ENCODE measurements at places on chromosomes 13 and 19. TPM values are rescaled to one million over a fixed set of nuclear protein-coding genes. Genes with fewer than 3 reads are reported as not detected.

- H3K27ac ChIP-seq, result no peak overlapping the region
- no peaks in the 10 kb centered on the region for H3K27me3 ChIP-seq
- H3K4me1 ChIP-seq, result no peaks in the 10 kb centered on the region
- peaks cover 79% of the 10 kb centered on the region for H3K36me3 ChIP-seq
- peak overlapping the region; percentile 1 for H3K4me3 ChIP-seq
- DNase-seq, result no peak
These were observed 20.6 kb downstream of the ZNF558 start for GRCh38 chr19:8811315-8812172.

DNA sequence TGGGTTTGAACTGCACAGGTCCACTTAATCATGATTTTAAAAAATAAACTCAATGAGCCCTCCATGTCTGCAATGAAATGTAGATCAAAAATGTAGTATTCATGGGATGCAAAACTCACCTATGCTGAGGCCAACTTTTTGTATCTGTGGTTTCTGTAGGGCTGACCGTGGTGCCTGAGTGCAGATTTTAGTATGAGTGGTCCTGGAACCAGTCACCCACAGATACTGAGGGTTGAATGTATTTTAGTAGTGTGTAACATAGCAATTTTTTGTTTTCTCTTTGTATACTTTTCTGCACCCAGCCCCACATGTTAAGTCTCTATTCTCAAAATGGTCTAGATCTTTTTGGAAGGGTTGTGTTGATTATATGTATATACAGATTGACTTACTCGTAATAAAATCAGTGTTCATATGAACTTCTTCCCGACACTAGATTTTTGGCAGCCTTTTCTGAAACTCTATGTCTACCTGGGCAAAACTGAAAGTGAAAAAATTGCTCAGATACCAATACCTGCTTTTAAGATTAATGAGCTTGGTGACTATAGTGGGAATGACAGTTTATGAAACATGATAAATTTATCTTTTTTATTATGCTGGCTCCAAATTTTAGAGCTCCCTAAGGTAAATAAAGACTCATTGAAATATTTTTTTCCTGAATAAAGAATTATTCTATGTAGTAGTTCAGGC lies 51.6 kb downstream of the DNAJC15 start:
- no peaks in the 10 kb centered on the region for H3K36me3 ChIP-seq
- DNase-seq, result no peak
- H3K27me3 ChIP-seq, result no peaks in the 10 kb centered on the region
- H3K4me1 ChIP-seq, result peaks cover 73% of the 10 kb centered on the region
- H3K4me3 ChIP-seq, result no peak overlapping the region

The AP1M2 gene
- 3.6 TPM for total RNA-seq

- H3K36me3 ChIP-seq, result no peaks in the 10 kb centered on the region
- no peak for DNase-seq
- H3K27me3 ChIP-seq, result no peaks in the 10 kb centered on the region
- no peak overlapping the region for H3K27ac ChIP-seq
- no peak overlapping the region for H3K4me3 ChIP-seq
These were observed 773.2 kb upstream of the SLC10A2 start for GRCh38 chr13:103839460-103839859.

The CPB2 gene
- total RNA-seq, result not detected

The TSPAN16 gene
- total RNA-seq, result not detected

The SCEL gene
- not detected for total RNA-seq

The PCDH20 gene
- total RNA-seq, result 0.31 TPM

- H3K27ac ChIP-seq, result no peak overlapping the region
- H3K4me1 ChIP-seq, result peaks cover 5% of the 10 kb centered on the region
- H3K27me3 ChIP-seq, result no peaks in the 10 kb centered on the region
- DNase-seq, result no peak
- peaks cover 9% of the 10 kb centered on the region for H3K36me3 ChIP-seq
These were observed 8.0 kb upstream of the GPR183 start for GRCh38 chr13:99315186-99315585.

The ZNF66 gene
- 29.5 TPM for total RNA-seq

GRCh38 chr13:99256283-99256682 lies 1.9 kb downstream of the GPR18 start:
- H3K4me1 ChIP-seq, result no peaks in the 10 kb centered on the region
- no peak overlapping the region for H3K27ac ChIP-seq
- no peaks in the 10 kb centered on the region for H3K36me3 ChIP-seq
- no peak for DNase-seq
- H3K4me3 ChIP-seq, result no peak overlapping the region
- no peaks in the 10 kb centered on the region for H3K27me3 ChIP-seq

- no peak overlapping the region for H3K4me3 ChIP-seq
- H3K4me1 ChIP-seq, result peaks cover 6% of the 10 kb centered on the region
- DNase-seq, result no peak
- no peaks in the 10 kb centered on the region for H3K36me3 ChIP-seq
- no peaks in the 10 kb centered on the region for H3K27me3 ChIP-seq
These were observed 41.0 kb downstream of the CCDC70 start for GRCh38 chr13:51902776-51903175.

- no peaks in the 10 kb centered on the region for H3K36me3 ChIP-seq
- H3K4me3 ChIP-seq, result no peak overlapping the region
- DNase-seq, result no peak
- no peaks in the 10 kb centered on the region for H3K4me1 ChIP-seq
- no peak overlapping the region for H3K27ac ChIP-seq
These were observed 31.5 kb upstream of the IRS2 start for GRCh38 chr13:109817591-109818535.

The NLRP9 gene
- total RNA-seq, result not detected

DNA sequence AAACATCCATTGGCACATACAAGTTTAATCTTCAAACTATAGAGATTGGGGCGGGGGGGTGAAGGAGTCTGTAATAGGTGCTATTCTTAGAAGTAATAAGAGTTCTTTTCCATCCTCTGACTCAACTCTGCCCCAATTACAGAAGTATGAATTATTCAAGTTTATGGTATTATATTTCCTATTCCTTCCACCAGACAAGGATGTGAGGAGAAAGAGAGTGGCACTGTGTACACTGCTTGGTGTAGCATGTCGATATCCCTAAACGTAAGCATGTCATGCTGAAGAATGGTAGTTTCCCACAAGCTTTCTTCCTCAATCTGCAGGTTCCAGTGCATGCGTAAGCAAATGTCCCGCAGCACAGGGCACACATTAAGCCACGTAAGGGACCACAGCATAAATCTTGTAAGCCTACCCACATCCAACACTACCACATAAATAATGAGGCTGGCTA lies 14.1 kb downstream of the BRD4 start:
- H3K27me3 ChIP-seq, result no peaks in the 10 kb centered on the region
- no peak for DNase-seq
- peaks cover 18% of the 10 kb centered on the region for H3K4me1 ChIP-seq
- H3K36me3 ChIP-seq, result no peaks in the 10 kb centered on the region
- no peak overlapping the region for H3K27ac ChIP-seq
- H3K4me3 ChIP-seq, result no peak overlapping the region

The PODNL1 gene
- not detected for total RNA-seq

DNA sequence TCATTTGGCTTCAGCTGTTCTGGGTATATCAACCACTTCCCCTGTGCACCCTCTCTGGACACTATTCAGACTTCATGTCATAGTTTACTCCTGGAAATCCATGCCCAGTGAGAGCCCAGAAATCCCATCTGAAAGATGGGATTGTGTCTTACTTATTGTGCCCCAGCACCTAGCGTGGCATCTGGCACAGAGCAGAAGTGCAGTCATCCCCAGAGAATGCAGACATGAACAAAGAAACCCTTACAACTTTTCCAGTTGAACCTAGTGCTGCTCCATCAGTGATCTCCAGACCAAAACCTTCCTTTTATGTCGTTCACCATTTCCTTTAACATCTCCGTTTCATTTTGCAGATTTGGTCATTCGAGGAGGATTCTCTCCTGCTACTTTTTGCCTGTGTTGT lies 60.6 kb downstream of the MBNL2 start:
- H3K36me3 ChIP-seq, result peaks cover under 1% of the 10 kb centered on the region
- H3K27me3 ChIP-seq, result no peaks in the 10 kb centered on the region
- H3K27ac ChIP-seq, result no peak overlapping the region
- no peaks in the 10 kb centered on the region for H3K4me1 ChIP-seq
- no peak overlapping the region for H3K4me3 ChIP-seq

- no peaks in the 10 kb centered on the region for H3K27me3 ChIP-seq
- no peak overlapping the region for H3K27ac ChIP-seq
- H3K4me1 ChIP-seq, result peaks cover 22% of the 10 kb centered on the region
- peak; percentile 40 for DNase-seq
- no peaks in the 10 kb centered on the region for H3K36me3 ChIP-seq
These were observed 54.7 kb upstream of the WASF3 start for GRCh38 chr13:26502826-26503225.

- H3K27me3 ChIP-seq, result no peaks in the 10 kb centered on the region
- H3K4me3 ChIP-seq, result no peak overlapping the region
- no peak for DNase-seq
- no peaks in the 10 kb centered on the region for H3K36me3 ChIP-seq
- peaks cover 24% of the 10 kb centered on the region for H3K4me1 ChIP-seq
These were observed 45.2 kb downstream of the SOX21 start for GRCh38 chr13:94667190-94667589.

- no peaks in the 10 kb centered on the region for H3K36me3 ChIP-seq
- H3K4me3 ChIP-seq, result no peak overlapping the region
- no peak for DNase-seq
- no peak overlapping the region for H3K27ac ChIP-seq
- H3K27me3 ChIP-seq, result no peaks in the 10 kb centered on the region
These were observed 9.1 kb upstream of the VWA8 start for GRCh38 chr13:41970022-41970421.

DNA sequence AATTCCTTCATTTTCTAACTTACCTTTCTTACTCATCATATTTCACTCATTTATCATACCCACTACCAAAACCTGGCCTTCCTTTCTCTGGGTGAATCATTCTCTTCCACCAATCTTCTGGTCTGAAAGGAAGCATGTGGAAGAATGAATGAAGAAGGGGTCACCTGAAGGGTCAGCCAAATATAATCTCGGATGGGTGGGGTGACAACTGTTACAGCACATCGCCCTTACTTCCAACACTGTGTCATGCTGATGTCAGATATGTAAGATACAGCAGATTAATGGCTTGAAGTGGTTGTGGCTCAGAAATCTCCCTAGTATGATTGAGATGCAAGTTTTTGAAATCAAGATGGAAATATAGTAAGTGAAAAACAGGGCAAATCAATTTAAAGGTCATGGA lies 401.7 kb upstream of the HTR2A start:
- no peaks in the 10 kb centered on the region for H3K27me3 ChIP-seq
- H3K27ac ChIP-seq, result no peak overlapping the region
- no peaks in the 10 kb centered on the region for H3K36me3 ChIP-seq
- no peak overlapping the region for H3K4me3 ChIP-seq

The FFAR1 gene
- total RNA-seq, result not detected

GRCh38 chr19:53466726-53467484 lies 628 bp upstream of the ZNF813 start:
- H3K27ac ChIP-seq, result no peak overlapping the region
- peak overlapping the region; percentile 98 for H3K4me3 ChIP-seq
- no peaks in the 10 kb centered on the region for H3K36me3 ChIP-seq
- peak; percentile 7 for DNase-seq

- no peak overlapping the region for H3K4me3 ChIP-seq
- DNase-seq, result no peak
- H3K27me3 ChIP-seq, result peaks cover 29% of the 10 kb centered on the region
- no peaks in the 10 kb centered on the region for H3K4me1 ChIP-seq
- H3K27ac ChIP-seq, result no peak overlapping the region
These were observed 2.8 kb upstream of the IFI30 start for GRCh38 chr19:18170714-18171255.

- no peak overlapping the region for H3K4me3 ChIP-seq
- no peaks in the 10 kb centered on the region for H3K27me3 ChIP-seq
- H3K27ac ChIP-seq, result no peak overlapping the region
- peaks cover 22% of the 10 kb centered on the region for H3K36me3 ChIP-seq
- H3K4me1 ChIP-seq, result no peaks in the 10 kb centered on the region
These were observed 44.6 kb downstream of the CCL25 start for GRCh38 chr19:8097198-8097597.

GRCh38 chr13:46134961-46135522 lies 30.2 kb upstream of the CPB2 start:
- no peaks in the 10 kb centered on the region for H3K36me3 ChIP-seq
- no peak overlapping the region for H3K27ac ChIP-seq
- peak; percentile 18 for DNase-seq
- H3K27me3 ChIP-seq, result no peaks in the 10 kb centered on the region
- no peak overlapping the region for H3K4me3 ChIP-seq
- no peaks in the 10 kb centered on the region for H3K4me1 ChIP-seq

DNA sequence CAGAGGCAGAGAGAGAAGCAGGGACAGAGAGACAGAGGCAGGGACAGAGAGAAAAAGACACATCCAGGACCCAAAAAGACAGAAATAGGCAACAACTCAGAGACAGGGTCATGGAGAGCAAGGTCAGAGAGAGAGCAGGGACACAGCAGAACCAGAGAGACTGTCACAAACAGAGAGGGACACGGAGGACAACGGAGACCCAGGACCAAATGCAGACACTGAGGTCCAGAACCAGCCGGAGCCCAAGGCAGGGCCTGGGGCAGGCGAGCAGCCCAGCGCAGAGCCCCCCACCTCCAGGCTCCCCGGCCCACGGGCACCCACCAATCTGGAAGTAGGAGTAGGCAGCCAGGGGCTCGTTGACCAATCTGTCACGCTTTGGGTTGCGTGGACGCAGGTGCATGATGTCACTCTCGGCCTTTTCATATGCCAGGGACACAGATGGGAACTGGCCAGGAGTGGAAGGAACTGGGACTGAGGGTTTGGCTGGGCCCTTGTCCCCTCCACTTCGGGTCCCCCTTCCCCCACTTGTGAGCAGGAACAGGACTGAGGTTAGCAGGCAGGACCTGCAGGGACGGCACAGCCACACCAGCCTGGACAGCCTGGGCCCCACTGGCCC lies 8.1 kb downstream of the TMEM147 start:
- H3K27me3 ChIP-seq, result peaks cover 30% of the 10 kb centered on the region
- no peaks in the 10 kb centered on the region for H3K36me3 ChIP-seq
- H3K4me1 ChIP-seq, result no peaks in the 10 kb centered on the region
- no peak overlapping the region for H3K27ac ChIP-seq

DNA sequence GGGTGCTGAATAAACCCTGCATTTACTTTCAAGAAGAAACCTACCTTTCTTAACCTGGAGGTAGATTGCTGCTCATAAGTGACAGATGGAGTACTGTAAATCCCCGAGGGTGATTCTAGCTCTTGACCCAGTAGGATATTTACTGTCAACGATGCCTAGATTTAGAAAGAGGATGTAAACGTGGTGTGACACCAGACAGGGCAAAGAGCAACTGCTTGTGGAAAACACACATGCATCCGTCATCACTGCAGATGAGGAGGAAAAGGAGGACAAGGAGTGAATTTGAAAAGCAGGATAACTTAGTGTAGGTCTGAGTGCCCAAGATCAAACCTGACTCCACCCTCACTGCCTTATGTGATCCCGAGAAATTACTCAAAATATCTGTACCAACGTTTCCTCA lies 9.8 kb upstream of the CLN5 start:
- no peak for DNase-seq
- no peaks in the 10 kb centered on the region for H3K4me1 ChIP-seq
- H3K27me3 ChIP-seq, result peaks cover 32% of the 10 kb centered on the region
- no peak overlapping the region for H3K27ac ChIP-seq
- H3K36me3 ChIP-seq, result no peaks in the 10 kb centered on the region

- no peaks in the 10 kb centered on the region for H3K4me1 ChIP-seq
- no peak overlapping the region for H3K27ac ChIP-seq
- H3K27me3 ChIP-seq, result no peaks in the 10 kb centered on the region
- H3K36me3 ChIP-seq, result no peaks in the 10 kb centered on the region
- no peak for DNase-seq
These were observed 78.9 kb downstream of the TEX29 start for GRCh38 chr13:111399334-111399733.

The PDE4C gene
- 0.62 TPM for total RNA-seq

GRCh38 chr13:36358175-36358718 lies 12.1 kb upstream of the SPART start:
- H3K4me1 ChIP-seq, result no peaks in the 10 kb centered on the region
- DNase-seq, result no peak
- H3K36me3 ChIP-seq, result no peaks in the 10 kb centered on the region
- H3K27ac ChIP-seq, result no peak overlapping the region
- no peaks in the 10 kb centered on the region for H3K27me3 ChIP-seq

Data from neural progenitor cell (in vitro differentiated cells).